ENCODE measurements at places on chromosomes 4 and X.

DNA sequence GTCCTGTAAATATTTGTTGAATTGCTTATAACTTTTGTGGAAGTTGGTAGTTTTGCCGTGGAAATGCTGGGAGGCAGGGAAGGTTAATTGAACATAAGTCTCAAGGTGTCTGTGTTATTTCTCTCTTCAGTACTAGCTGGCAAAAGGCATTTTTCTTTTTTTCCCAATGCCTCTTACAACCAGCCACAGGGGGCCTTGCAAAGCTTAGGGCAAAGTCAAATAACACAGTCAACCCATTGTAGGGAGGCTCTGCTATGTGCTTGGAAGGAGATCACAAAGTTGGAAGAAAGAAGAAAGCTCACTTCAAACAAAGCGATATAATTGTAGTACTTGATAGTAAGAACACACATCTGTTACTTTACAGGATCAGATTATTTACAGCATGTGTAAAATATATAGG, 802.6 kb downstream of the PDHA2 start:
- no peak for DNase-seq

DNA sequence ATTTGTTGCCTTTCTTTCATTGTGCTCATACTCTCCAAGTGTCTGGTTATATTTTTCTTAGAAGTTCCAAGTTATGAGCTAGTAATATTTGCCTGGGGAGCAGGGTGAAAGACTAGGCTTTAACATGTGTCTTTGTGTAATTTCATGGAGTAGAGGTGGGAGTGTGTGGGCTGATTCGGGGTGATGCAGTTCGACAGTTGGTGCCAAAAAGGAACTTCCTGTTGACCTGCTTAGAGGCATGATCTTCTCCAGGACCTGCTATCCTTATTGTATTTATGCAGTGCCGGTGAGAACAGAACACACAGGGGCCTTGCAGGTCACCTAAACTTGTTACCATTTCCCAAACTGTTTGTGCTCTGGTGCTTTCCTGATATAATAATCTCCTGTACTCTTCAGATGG, 21.2 kb downstream of the USP53 start:
- no peak for DNase-seq

DNA sequence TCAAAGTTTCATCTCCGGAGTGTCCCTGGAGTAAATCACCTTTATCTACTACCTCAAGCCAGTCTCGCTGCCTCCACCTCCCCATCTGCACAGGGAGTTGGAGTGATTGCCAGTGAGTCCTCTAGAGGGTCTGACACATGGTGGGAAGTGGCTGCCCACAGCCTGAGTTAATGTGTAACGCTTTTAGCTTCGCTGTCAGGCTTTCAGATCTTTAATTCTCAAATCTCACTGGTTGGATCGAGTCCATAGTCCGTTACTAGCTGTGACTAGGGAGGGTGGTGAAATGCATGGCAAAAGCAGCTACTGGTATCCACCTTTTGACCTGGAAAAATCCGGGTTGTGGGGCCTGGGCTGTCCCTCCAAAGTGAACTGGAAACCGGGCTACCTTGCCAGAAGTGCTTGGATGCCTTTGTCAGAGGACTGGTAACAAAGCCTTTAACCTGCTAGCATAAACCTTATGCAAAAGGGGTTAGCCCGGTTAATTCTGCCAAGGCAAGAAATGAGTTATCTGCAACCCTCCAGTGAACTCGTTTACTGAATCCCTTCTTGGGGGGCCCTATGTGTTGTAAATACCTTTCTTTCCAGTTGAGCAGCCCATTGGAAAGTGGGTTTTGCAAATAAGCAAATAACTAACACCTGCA, 5.1 kb upstream of the WDR1 start:
- DNase-seq: no peak

DNA sequence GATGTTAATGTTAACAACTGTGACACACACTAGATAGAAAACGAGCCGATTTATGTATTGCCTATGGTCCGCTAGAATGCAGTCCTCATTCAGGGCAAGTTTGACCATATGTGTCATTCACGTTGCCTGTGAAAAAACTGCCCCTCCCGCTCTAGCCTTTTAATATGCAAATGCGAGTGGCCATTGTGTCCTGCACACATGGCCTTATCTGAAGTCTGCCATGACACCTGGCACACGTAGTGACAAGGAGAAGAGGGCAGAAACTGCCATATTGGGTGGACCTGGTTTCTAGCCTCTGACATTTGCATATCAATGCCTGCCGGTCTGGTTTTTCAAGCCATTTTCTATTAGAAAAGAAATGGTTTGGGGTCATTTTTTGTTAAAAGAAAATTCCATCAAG, 303.3 kb upstream of the TECRL start:
- DNase-seq: no peak

DNA sequence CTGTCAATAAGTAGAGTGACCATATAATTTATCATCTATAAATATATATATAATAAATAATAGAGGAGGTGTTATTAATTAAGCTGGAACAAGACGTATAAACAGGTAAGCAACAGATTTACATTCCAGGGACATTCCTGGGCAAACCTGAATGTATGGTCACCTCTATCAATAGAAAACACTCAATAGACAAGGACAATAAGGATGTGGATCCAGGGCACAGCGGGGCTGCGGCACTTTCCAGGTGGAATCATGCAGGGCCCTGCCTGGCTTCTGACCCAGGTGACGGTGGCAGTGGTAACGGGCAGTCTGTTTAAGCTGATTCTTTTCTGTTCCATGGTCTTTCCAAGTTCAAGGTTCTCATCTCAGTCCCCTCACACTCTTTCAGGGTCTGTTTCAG, 22.5 kb downstream of the ENPEP start:
- DNase-seq: no peak

DNA sequence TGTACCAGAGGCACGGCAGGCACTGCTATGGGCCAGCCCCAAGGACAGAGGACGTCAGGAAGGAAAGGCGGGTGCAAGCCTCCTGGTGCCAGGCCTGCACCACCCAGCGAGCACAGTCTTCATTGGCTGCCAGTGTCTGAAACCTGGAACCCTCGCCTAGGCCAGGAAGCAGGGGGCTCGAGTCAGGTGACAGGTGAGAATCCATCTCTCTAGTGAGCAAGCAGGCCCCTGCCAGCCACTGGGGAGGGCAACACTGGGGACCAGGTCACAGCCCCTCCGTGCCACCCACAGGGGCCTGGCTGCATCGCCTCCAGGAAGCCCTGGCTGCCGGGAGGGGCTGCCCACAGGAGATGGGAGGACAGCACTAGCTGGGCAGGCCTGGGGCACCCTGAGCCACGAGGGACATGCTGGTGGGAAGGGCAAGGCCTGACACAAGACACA, 6.9 kb upstream of the HAUS3 start:
- DNase-seq: no peak

DNA sequence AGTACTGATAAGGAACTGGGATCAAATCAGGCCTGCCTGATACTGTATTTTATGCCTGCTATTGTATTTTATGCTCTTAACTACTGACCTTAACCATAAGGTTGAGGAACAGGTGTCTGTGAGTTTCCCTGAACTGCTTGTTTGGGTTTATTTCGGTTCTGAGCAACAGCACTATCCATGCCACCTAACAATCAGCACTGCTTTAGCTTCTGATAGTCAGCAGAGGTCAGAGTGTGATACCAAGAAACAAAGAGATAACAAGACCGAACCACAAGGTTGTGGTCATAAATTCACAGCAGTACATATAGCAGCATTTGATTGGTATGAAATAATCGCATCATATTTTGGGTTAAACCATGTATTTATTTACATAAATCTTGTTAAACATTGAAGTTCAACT, 362.2 kb downstream of the FGF13 start:
- no peak for DNase-seq

GRCh38 chr4:158710814-158711213, 12.4 kb downstream of the PPID start:
- DNase-seq: no peak

GRCh38 chr4:93501946-93502345, 326.6 kb upstream of the ATOH1 start:
- DNase-seq: no peak

DNA sequence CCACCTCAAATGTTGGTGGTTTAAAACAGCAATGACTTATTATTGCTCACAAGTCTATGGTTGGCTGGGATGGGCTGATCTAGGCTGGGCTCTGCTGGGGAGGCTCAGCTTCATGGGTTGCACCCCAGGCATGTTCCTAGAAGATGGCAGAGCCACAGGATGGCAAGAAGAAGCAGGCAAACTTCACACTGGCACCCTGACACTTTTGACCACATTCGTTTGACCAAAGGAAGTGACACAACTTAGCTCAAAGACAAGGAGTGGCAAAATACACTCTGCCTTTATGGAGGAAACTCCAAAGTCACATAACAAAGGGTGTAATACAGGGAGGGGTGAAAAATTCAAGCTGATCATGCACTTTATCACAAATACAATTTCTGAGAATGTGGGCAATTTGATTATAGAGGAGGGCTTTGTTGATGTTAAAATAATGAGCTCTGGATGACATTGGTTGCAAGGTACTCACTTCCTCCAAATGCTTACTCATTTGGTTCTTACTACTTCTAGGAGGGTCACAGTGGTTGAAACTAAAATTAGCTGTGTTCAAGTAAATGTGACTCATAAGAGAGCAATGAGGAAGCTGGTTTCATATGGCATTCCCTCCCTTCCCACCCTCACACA, 249.2 kb upstream of the RPS6KA3 start:
- DNase-seq: no peak
